AG04450 (cell line): ENCODE measurements at places on chromosomes 7 and 10.

GRCh38 chr7:46664453-46664852 lies 743.4 kb upstream of the IGFBP3 start:
- no peak for DNase-seq

DNA sequence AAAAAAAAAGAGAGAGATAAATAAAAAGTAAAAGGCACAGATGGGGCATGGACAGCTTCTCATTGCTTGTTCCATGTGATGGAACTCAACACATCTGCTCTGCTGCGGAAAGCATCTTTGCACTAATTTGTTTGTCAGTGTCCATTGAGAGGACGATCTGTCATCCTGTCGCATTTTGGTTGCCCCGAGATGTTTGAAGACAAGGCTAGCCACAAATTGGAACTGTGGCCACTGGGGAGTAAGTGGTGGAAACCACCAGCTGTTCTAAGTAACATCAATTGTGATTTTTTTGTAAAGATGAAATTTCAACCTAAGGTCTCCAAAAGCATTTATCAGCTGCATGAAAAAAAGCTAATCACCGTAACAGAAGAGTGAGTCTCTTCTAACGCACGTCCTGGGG lies 312.7 kb downstream of the ADARB2 start:
- DNase-seq = no peak

DNA sequence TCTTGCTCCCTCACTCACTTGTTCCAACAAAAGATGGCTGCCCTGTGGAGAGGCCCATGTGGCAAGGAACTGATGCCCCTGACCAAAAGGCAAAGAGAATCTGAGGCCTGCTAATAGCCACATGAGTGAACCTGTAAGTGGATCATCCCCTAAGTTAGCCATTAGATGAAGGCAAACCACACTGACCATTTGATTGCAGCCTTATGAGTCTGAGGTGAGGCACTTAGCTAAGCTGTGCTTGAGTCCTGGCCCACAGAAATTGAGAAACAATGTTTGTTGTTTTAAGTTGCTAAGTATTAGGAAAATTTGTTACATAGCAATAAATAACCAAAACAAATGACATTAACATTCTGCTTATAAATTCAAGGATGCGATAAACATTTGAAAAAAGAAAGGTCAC lies 100.1 kb upstream of the BET1 start:
- DNase-seq = no peak

DNA sequence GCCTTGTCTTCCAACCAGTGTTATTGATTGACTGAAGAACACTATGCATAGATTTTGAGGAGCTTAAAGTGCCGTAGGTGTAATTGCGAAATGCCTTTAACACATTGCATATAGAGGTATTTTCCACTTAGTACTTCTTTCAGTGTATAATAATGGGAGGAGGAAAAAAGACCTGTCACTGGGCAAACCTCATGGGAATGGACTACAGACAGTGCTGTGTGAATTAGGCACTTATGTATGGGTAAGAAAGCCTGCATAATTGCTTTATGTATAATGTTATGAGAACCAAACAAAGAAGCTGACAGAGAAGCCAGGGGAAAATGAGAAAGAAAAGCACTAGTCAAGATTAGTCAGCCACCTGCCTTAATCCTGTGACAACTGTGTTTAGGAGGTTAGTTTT lies 12.4 kb upstream of the SCRN1 start:
- DNase-seq = no peak

GRCh38 chr10:20970708-20971107 lies 73.6 kb upstream of the NEBL start:
- DNase-seq = no peak

- peak; percentile 95 for DNase-seq
Observed at GRCh38 chr7:105493923-105494315, 28.2 kb downstream of the PUS7 start.

- DNase-seq = no peak
Observed at GRCh38 chr10:111116762-111117445, 40.1 kb downstream of the ADRA2A start.

DNA sequence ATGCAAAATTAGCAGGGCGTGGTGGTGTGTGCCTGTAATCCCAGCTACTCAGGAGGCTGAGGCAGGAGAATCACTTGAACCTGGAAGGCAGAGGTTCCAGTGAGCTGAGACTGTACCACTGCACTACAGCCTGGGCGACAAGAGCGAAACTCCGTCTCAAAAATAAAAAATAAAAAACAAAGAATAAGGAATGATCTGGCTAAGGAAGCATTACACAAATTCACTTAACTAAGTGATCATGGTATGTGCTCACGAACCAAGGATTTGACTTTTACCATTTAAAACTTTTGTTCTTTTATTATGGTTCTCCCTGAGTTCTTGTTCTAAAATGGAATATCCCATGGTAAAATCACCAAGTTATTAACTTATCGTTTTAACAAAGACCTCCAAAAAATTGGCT lies 71.2 kb downstream of the SIRT1 start:
- no peak for DNase-seq

- no peak for DNase-seq
Observed at GRCh38 chr10:27393961-27394360, 110.1 kb upstream of the RAB18 start.

- no peak for DNase-seq
Observed at GRCh38 chr7:23471106-23471859, 992 bp upstream of the IGF2BP3 start.

DNA sequence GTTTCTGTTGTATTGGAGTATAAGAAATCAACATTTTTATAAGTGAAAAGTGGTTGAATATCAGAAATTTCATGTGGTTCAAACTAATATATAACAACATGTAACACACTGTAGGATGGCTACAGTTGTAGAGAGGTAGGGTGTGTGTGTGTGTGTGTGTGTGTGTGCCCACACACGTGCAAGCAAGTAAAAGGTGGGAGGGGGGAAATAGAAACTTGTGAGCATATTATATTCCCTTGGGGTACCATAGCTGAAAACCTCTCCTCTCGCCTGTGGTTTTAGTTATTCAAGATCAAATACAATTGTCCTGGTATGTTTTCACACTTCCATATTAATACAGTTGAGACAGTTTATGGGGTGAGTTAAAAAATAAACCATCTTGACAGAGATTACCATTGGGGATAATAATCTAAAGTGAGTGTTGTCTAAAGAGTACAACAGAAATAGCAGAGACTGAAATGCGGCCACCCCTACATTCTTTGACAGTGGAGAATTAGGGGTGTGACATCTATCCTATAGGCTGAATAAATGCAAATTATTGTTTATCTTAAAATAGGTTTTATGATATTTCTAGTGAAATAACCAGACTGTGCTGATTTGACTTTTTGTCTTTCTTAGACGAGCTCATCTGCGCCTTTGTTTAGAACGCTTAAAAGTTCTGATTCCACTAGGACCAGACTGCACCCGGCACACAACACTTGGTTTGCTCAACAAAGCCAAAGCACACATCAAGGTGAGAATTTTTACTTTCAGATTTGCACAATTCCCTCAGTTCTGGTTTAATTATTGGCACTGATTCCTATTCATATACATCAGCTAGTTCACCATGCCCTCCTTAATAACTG lies 25.9 kb downstream of the SMNDC1 start:
- DNase-seq = no peak

DNA sequence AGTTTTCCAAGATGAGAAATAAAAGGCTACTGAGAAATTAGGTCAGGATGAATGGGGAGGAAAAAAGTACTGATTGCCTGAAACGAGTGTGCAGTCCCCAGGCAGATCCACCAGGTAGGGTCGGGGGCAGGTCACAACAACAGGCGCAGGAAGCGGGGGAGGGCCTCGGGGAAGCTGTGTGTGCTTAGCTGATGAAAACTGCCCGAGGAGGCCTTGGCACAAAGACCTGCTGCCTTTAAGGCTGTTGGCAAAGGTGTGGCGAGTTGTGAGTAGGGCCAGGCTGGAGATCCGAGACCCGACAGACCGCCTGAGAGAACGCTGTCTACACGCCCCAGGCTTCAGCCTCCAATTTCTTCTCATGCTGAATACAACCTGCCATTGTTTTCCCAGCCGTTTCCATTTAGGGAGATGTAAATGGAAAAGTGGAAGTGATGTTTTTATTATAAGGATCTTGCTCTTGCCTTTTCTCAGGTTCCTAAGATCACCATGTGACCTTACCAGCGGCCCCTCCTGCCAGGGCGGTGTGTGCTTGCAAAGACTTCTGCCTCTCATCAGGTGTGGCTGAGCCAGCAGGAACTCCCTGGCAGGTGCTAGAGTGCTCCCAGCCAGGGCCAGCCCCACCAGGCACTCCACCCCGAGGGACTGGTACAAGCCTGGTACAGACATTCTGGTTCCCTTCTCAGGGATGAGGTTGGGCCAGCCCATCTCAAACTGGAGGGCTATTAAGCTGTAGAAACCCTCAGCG lies 60.8 kb downstream of the DLG5 start:
- DNase-seq = no peak

DNA sequence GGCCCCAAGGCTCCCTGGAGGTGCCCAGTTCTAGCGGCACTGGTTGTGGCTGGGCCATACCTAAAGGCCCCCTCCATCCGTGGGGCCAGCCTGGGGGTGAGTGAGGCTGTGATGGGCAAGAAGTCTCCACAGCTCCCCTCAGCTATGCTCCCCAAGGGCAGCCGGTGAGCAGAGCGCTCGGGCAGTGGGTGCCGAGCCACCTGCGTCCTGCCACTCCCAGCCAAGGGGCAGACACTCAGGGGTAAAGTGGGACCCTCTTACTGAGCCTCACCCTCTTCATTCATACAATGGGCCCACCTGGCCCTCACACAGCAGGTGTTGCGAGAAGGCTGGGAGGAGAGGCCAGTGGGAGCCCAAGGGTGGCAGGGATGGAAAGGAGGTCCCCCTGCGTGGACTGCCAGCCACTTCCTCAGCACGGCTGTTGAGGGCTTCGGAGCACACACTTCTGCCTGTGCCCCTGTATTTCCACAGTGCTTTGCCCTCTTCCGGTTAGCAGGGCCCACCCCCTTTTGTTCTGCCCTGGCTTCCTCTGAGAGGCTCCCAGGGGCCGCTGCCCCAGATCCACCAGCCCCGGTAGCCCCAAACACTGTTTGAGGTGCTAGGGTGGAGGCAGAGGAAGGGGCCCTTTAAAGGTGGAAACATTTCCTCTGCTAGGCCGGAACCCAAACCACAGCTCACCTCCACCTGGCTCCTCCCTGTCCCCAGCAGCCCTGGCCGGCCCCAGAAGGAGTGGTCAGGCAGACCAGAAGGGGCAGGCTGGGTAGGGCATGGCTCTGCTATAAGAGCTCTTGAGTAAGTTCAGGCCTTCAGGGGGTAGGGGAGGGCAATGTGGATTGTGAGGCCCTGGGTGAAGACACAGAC lies 16.4 kb upstream of the C10orf105 start:
- DNase-seq = no peak

DNA sequence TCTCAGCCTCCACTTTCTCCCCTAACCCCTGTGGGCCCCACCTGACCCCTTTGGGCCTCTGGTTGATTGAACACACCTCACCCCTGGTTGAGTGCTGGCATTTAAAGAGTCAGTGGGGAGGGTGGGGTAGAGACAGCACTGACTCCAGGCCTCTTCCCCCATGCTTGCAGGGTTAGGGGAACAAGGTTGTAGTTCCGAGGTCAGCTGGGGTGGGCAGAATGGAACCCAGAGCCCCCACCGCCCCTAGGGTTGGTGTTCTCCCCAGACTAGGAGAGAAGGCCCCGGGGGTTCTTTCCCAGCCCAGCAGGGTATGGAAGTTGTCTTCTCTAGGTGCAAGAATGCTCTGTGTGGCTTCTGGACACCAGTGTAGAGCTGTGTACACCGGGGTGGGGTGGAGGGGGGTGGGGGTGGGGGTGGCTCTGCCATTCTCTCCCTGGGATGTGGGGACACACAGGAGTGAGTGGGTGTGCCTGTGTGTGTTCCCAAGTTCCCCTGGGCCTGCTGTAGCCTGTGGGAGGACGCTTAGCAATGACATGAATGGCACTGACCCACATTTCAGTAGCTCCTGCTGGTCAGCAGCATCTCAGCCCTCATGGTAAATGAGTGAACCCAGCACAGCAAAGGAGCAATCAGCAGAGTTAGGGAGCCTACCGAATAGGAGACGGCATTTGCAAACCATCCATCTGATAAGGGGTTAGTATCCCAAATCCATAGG lies 33.6 kb downstream of the PRF1 start:
- DNase-seq = no peak

DNA sequence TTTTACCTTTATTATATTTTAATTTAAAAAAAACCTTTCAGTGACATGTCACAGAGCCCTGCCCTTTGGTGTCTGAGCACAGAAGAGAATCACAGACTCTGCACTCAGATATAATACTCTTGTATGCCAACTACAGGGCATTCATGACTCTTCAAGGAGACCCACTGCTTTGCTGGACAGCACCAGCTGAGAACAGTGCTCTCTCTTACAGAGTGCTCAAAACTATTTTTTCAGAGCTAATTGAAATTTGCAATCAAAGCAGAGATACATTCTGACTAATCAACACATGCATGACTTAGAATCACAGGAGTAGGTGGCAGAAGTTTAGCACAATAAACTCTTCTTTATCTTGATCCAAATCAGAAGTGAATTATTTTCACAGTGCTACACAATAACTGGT lies 99.1 kb downstream of the OSBPL3 start:
- DNase-seq = no peak

GRCh38 chr10:13672548-13672947 lies 85.8 kb downstream of the PRPF18 start:
- DNase-seq = no peak

DNA sequence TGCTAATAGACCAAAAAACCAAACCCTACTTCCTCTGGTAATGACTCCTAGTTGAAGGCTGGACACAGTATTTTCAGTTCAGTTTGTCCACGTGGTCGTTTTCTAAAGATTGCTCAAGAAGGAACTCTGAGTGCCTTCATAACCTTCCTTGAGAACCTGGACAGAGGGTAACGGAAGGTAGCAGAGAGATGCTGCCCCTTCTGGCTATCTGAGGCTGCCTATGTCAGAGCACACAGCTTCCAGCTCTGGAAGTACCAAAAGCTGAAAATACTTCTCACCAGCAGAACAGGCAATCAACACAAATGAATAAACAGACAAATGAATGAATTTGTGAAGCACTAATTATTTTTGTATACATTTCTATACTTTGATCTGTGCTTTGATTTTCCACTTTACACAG lies 85.2 kb downstream of the AMPH start:
- no peak for DNase-seq

GRCh38 chr7:2863461-2864066 lies 19.5 kb upstream of the GNA12 start:
- peak; percentile 84 for DNase-seq

DNA sequence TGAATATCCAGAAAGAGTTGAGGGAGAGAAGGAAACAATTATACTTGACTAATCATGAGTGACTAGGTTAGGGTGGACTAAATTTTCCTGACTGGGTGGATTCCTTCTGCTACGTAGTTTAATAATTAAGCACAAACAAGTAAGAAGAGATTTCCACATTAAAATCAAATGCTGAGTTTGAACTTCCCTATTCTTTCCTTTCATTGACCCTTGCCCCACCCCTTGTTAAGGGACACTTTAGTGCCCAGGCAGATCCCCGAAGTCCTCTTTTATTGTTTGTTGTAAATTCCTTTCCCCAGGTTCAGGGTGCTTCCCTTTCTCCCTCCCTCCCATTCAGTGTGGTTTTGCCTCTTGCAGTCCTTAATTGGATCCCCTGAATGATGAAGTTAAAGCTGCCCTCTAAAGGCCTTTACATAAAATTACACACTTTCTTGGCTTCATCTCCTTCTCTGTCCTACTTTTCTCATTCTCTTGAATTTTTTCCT lies 8.8 kb upstream of the SPAM1 start:
- no peak for DNase-seq

GRCh38 chr7:28481091-28481926 lies 69.0 kb downstream of the CREB5 start:
- peak; percentile 23 for DNase-seq

GRCh38 chr7:88399036-88399435 lies 92.3 kb upstream of the STEAP4 start:
- DNase-seq = no peak
